Activated CD8-positive, alpha-beta memory T cell treated with anti-CD3 and anti-CD28 coated beads for 24 hours (primary cell): ENCODE measurements at places on chromosomes 4 and X.

DNA sequence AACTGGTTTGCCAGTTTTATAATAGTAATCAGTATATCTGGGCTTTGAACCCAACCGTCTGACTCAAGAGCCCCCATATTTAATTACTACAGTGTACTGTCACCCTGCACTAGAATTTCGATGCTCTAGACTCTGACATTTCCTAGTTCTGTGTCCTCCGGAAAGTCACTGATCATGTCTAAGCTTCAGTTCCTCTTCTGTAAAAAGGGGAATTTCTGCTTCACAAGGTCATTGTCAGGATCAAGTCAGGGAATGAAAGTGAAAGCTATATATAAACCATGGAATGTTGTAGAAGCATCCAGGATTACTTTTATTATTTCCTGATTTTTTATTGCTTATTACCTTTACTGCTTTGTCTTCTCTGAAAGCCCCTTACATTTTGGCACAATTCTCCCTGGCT is 4.0 kb upstream of the KCNIP4 start:
- no peak for DNase-seq

DNA sequence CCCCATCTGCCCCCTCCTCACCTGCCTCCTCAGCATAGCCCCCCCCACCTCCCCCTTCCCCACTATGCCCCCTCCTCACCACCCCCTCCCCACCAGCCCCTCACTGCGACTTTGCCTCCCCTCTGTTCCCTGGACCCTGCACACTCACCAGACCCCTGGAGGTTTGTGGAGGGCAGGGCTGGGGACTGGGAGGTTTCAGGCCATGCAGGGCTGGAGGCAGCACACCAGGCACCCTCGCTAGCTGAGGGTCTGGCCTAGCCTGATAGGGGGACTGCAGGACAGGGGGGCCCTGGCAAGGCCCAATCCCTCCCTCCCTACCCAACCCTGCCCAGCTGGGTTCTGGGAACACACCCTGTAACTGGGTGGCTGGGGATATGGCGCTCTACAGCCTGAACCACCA is 28.0 kb downstream of the TACC3 start:
- no peak for DNase-seq

- DNase-seq = no peak
Observed at GRCh38 chr4:3414421-3415279, 27.1 kb upstream of the HGFAC start.

DNA sequence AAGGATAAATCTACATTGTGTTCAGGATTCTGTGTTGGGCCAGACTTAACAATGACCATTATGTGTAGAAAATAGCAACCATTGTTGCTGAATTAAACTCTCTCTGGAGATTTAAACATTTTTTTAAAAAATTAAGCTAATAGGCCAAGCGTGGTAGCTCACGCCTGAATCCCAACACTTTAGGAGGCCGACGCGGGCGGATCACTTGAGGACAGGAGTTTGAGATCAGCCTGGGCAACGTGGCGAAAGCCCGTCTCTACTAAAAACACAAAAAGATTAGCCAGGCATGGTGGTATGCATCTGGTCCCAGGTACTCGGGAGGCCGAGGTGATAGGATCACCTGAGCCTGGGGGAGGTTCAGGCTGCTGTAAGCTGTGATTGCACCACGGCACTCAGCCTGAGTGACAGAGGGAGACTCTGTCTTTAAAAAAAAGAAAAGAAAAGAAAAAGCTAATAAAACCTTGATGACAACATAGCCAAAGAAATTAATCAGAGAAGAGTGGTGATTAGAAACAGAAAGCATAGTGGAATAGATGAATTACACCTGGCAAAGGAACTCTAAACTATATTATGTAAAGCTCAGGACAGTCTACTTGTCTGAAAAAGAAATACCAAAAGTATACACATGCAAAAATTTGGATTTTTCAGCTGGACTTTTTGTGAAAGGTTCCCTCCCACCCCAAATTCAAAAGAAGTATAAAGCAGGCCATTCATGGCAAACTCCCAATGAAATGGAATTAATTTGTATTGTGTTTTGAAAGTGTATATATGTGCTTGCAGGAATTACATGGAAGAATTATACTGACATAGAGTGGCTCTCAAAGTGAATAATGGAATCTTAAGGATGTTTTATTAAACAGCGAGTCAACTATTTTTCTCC is 21.9 kb downstream of the PLS3 start:
- DNase-seq = no peak

DNA sequence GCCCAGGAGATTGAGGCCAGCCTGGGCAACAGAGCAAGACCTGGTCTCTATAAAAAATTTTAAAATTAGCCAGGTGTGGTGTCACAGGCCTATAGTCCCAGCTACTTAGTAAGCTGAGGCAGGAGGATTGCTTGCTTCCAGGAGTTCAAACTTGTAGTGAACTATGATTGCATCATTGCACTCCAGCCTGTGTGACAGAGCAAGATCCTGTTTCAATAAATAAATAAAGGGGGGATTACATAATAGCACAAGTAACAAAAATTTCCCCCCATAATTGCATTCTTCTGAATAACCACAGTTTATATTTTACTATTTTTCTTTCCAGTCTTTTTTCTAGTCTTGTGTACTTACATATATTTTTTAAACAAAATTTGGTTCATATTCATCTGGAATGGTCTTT is 135.6 kb downstream of the CHIC2 start:
- DNase-seq = no peak

DNA sequence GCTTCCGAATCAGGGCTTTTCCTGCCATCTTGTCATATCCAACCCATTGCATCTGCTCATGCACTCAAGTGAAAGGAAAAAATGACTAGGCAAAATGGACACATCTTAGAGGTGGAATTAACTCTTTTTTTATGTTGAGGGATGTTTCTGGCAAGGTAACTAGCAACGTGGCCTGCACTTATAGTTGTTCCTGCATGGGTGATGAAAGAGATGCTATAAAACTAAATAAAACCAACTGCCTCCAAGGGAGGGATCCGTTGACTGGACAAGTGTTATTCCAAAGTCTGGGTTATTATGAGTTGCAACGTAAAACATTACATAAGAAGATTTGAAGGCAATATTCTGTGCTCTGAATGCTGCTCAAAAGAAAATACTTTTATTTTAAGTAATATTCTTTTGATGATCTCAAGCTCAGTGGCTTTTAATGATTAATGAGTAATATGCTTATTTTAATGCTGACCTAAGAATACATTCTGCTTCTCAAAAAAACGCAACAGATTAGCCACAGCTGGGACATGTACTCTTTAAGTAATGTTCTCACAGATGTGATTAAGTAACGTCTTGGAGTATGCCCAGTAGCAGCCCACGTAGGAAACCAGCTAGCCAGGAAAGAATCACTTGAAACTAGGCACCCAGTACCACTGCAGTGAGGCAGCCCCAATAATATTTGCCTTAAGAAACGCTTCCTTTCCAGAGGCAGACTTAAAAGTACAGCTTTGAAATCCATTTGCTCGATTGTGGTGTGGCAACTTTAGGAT is 27.4 kb downstream of the KLF3 start:
- no peak for DNase-seq

- no peak for DNase-seq
Observed at GRCh38 chrX:11386001-11386523, 92.8 kb downstream of the AMELX start.

- DNase-seq = no peak
Observed at GRCh38 chrX:148499638-148500422, 587 bp upstream of the AFF2 start.

DNA sequence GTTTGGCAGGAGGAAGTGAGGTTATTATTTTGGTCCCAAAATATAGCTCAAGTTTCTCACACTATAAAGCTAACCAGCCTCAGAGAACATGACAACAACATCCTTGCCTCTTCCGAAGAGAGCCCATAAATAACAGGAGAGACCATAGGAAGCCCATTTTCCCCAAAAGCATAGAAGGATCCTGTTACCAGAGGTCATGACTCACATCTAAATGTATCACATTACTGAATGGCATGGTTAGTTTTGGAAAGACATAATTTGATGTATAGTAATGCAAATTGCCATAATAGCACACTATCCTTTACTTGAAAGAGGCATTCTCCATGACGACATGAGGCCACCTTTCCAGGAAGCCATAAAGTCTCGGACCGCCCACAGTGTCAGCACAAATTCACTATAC is 238.8 kb upstream of the GRIA3 start:
- DNase-seq = no peak

DNA sequence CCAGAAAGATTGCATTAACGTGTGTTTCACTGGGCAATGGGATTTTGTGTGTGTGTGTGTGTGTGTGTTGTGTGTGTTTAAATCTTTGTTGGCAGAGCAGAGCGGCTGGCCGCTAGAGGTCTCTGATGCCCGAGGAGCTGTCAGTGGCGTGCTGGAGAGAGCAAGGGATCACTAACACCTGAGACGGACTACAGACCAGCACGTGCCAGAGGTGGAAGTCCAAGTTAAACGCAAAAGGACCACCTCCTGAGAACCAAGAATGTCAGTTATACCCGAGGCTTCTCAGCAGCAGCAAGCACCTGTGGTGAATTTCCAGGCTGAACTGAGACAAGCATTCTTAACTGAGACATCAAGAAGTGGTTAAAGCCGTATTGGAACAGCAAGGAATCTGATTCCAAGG is 9.0 kb upstream of the SLC25A14 start:
- DNase-seq = peak; percentile 60

DNA sequence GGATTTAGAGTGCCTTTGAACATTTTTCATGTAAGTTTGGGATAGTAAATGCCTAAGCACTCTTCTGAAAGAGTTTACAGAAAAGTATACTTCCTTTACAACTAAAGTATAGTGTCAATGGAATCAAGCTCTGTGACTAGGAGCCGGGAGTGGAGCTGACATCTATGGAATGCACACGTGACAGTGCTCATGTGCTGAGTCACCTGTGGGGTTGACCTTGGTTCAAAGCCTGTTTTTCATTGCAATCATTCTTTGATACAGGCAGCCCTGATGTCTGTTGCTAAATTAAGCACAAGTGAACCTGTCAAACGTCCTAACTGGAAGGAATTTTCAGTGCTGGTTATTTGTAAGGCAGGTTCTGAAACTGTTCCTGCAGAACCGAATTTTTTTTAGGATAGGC is 82.5 kb downstream of the GPAT3 start:
- no peak for DNase-seq

DNA sequence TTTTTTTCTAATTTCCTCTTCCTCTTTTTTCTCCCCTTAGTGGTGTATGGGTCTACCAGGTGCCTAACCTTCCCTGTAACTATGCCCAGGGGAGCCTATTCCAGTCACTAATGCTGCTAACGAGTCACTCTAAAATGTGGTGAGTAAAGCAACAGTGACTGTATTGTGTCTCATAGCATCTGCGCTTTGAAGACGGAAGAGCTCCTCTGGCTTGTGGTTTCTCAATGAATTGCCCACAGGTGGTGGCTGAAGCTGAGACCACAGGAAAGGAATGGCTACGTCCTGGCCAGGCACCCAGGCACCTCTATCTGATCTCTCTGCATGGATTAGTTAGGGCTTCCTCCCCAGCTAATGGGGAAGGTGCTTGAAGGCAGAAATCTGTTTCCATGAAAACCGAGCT is 763.5 kb upstream of the FRG1 start:
- no peak for DNase-seq

DNA sequence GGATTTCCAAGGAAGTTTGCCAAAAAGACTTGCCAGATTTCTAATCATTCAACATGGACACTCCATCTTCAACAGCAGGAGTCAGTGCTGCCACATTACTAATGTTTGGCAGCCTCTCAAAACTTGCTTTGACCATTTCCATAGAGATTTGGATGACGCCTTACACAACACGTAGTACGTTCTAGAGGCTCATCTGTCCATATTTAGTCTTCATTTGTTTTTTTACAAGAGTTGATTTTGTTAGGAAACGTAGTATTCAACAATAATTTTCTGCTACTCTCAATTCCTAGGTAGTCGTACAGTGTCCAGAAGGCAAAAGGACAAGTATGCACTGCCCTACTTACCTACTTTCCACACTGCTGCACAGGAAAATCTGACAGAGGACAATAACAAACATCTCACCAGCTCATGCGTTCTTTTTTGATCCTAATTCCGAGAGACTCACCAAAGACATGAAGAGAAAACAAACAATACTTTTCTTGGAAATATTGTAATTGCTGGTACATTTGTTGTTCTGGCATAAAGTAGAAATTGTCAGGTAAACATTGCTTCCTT is 117.3 kb downstream of the SNCA start:
- no peak for DNase-seq

DNA sequence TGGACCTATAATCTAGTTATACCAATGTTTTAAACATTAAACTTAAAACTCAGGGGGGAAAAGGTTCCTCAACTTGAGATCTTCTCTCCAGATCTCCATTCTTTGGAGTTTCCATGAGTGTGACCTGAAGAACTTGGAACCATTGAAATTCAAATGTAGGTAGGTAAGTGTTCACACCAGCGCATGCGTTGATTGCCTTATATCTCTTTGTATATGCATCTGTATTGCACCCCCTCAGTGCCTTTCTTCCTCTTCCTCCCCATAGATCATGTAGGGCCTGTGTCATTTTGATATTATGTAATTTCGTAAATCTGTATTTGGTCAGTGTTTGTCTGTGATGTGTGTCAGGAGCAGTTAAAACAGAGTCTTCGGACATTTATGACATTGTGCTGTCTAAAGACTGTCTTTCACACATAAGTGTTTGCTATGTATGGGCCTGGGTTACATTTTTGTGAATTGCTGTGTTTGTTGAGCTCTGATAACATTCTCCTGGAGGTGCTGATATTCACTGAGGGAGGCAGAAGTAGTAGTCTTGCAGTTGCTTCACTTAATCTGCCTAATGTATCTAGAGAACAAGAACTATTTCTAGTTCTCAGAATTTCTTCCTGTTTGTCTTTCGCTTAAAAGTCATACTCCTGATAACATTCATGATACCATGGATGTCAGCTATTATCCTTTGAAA is 126.3 kb downstream of the RAP1GDS1 start:
- DNase-seq = no peak

DNA sequence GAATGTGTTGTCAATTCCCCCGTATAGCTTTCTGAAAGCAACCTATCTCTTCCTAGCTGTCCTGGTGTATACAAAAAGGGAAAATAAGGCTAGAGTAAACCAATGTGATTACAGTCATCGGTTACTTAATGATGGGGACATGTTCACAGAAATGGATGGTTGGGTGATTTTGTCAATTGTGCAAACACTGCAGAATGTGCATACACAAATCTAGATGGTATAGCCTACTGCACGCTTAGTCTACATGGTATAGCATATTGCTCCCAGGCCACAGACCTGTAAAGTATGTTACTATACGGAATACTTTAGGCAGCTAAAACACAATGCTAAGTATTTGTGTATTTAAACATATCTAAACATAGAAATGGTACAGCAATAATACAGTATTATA is 5.1 kb downstream of the DTHD1 start:
- DNase-seq = no peak

- DNase-seq = no peak
Observed at GRCh38 chrX:67545036-67545821, 1.4 kb downstream of the AR start.

DNA sequence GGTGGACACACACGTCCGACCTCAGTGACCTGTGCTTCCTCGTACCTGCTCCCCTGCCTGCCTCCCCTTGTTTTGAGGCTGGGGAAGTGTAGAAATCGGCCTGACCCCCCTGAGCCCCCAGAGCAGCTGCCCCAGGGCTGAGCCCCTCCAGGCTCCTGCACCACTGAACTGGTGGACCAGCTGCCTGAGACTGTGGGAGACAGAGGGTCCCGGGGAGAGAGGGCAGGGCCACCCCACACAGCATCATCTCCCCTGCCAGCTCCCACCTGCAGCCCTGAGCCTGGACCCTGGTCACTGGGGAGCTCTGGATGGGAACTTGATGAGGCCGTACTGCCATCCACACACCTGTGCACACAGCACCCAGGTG is 15.0 kb upstream of the NAT8L start:
- peak; percentile 52 for DNase-seq

GRCh38 chr4:74624351-74625151 is 169.8 kb downstream of the BTC start:
- DNase-seq = no peak
